ENCODE measurements at places on chromosomes 2 and 18.

- no peak for DNase-seq
Measured at GRCh38 chr2:47160660-47161059, 5.6 kb upstream of the STPG4 start.

GRCh38 chr2:240999873-241000541, 1.6 kb downstream of the SNED1 start:
- DNase-seq = no peak

- no peak for DNase-seq
Measured at GRCh38 chr2:30161929-30162706, 15.3 kb downstream of the YPEL5 start.

- no peak for DNase-seq
Measured at GRCh38 chr18:303607-304006, 35.8 kb upstream of the THOC1 start.

- no peak for DNase-seq
Measured at GRCh38 chr2:6423944-6424343, 441.8 kb downstream of the CMPK2 start.

DNA sequence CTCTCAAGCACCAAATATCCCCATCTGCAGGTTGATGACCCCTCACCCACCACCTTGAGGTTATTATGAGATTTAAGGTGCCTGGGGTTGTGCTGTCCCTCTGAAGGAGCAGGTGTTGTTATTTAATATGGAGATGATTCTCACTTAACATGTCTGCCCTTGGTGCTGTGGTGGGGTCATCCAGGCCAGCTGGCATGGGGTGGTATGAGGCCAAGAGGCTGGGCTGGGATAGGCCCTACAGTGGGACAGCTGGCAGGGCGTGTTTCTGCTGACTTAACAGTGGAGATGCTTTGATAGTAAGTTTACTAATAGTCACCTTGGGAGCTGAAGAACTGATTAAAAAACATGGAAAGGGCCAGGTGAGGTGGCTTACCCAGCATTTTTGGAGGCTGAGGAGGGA, 22.4 kb downstream of the SERPINB12 start:
- no peak for DNase-seq

DNA sequence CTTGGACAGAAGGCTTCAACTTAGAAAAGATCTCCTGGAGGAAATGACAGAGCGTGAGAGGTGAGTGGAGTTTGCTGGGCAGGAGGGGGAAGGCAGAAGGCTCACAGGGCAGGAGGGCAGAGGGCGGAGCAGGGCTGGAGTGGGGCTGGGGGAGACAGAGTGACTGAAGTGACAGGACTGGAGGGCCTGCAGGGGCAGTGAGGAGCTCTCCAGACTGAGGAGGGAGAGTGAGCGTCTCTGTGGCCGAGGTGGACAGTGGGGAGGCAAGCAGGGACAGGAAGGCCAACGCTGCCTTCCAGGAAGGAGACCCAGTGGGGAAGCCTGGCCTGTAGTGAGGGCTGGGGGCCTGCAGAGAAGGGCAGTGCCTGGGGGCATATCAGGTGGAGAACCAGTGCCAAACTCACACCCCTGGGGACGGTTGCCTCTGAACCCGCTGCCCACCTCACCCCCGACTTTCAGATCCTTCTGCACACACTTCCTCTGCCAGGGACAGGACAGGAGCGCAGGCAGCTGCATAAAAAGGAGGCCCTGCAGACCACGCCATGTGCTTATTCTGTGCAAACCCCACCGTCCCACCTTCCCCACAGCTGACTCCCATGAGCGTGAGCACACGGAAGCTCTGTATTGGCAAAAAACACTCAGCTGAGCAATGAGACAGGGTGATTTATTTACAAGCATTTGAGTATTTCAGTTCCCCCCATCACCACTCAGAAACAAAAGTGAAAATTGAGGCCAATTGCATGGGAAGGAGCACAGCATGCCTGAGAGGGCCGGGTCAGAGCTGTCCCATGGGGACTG, 244.3 kb downstream of the FAM210A start:
- no peak for DNase-seq

- no peak for DNase-seq
Measured at GRCh38 chr2:54161660-54162424, 46.4 kb downstream of the ACYP2 start.

GRCh38 chr2:179273461-179273962, 8.9 kb upstream of the SESTD1 start:
- DNase-seq = no peak

GRCh38 chr18:68262690-68263294, 452.1 kb downstream of the TMX3 start:
- no peak for DNase-seq

DNA sequence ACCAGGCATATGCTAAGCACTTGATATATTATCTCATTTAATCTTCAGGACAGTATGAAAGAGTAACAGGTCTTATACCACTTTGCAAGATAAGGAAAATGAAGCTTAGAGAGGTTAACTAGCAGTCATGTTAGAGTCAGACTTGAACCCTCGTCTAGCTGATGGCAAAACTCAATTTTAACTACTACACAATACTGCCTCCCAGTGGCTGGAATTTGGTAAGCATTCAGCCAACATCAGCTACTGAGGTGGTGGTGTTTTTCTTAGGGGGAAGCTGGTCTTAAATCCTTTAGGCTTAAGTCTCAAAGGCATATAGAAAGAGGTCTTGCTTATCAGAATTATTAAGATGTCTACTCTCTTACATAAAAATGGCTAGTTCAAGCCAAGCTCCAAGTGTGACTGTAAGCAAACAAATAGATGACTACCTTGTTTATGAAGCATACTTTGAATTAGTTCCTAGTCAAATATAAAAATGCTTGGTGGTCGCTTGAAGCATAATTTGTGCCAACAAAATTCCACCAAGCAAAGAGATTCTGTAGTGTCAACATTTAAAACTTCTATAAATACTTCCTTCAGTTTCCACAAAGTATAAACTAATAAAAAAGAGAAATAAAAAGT, 325.4 kb upstream of the FIGN start:
- DNase-seq = no peak

DNA sequence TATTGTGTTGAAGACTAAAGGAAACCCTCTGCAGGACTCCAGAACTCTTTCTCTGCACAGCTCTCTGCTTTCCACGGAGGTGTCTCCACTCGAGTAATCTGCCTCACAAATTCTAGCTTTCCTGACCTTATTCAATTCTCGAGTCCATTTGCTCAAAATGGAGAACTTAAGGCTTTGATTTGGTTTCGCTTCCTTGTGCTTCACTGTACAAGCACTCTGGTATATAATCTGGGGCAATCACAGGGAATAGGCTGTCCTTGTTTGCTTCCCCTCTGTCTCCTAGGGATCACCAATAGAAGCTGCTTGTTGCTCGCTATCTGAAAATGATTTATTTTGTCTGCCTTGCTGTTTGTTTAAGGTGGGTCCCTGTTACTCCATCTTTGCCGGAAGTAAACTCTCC, 129.1 kb upstream of the DOCK10 start:
- no peak for DNase-seq

DNA sequence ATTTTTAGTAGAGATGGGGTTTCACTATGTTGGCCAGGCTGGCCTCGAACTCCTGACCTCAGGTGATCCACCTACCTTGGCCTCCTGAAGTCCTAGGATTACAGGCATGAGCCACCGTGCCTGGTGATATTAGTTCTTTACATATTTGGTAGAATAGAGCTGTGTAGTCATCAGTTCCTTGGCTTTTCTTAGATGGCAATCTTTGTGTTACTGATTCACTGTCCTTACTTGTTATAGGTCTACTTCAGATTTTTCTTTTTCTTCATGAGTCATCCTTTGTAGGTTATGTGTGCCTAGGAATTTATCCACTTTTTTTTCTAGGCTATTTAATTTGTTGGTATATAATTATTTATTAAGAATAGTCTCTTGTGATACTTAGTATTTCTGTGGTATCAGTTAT, 30.3 kb upstream of the ZSWIM2 start:
- no peak for DNase-seq

DNA sequence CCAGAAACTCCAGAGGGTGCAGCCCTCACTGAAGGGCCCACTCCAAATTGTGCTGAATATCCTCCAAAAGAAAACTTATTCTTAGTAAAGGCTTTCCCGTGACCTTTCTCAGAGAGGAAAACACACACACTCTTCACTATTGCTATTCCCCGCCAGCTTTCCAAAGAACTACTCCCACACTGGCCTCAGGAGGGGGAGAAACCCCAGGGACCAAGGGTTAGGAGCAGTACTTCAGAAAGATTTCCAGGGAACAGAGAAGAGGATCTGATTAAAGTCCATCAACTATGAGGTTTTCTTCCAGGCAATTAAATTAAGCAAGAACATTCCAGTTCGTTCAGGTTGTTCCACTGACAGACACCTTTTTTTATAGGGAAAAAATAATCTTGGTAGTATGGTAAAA, 150.2 kb downstream of the TTC32 start:
- DNase-seq = no peak

DNA sequence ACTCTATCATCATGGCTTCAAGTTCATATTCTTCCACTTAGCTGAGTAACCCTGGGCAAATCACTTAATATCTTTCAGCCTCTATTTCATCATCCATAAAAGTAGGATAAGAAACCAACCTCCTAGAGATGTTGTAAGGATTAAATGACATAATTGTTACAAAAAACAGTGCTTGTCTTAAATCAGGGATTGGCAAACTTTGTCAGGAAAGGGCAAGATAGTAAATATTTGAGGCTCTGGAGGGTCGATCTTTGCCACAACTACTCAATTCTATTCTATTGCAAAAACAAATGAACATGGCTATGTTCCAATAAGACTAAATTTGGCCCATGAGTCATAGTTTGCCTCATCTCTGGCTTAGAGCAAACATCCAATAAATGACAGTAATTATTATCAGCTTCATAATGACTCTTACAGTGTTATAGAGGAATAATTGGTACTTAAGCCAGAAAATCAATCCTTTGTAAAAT, 184.7 kb downstream of the SATB2 start:
- DNase-seq = no peak

DNA sequence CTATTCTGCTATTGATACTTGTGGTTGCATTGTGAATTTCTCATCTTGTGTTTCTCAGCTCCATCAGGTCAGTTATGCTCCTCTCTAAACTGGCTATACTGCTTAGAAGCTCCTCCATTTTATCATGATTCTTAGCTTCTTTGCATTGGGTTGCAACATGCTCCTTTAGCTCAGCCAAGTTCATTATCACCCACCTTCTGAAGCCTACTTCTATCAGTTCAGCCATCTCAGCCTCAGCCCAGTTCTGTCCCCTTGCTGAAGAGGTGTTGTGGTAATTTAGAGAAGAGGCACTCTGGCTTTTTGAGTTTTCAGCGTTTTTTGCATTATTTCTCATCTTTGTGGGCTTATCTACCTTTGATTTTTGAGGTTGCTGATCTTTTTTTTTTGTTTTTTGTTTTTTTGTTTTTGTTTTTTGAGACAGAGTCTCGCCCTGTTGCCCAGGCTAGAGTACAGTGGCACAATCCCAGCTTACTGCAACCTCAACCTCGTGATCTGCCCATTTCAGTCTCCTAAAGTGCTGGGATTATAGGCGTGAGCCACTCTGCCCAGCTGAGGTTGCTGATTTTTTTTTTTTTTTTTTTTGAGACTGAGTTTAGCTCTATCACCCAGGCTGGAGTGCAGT, 36.0 kb downstream of the ANKRD12 start:
- no peak for DNase-seq

DNA sequence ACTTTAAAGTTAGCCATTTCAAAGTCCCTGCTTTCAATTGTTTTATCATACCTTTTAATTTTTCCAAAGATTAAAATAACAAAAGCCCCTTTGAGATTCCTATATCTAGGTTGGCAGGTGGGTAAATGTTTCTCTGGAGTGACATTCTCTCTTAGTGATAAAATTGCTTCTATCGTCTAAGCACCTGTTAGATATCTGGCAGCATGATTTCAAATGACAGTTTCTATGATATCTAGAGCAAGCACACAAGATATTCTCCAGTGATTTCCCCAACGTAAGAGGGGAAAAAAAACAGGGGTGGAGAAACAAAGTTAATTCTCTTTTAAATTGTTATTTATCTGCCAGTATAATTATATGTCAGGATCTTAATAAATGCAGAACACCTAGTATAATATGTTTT, 610.2 kb downstream of the DSC3 start:
- DNase-seq = no peak

DNA sequence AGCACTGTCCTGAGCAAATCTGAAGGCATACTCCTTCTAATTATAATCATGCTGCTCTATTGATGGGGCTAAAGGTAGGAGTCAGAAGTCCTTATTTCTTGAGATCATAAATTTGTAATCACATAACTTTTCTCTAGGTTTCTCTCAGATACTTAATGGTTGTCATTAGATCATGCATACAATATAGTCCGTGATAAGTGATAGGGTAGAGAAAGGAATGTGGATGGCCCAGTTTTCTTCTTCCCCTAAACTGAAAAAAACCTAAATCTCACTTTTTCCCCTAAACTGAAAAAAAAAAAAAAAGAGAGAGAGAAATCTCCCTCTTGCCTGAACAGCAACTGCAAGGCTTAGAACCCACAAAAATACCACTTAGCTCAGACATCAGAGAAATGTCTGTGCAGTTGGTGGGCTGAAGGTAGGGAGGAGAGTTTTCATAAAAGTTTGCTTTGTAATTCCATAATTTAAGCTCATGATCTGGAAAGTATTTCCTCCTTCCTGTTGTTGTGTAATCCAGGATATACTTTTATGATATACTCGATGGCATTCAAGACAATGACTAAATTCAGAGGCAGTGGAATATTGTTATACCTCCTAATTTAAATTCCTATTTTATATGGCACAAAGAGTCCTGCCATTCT, 79.3 kb upstream of the ITPRID2 start:
- DNase-seq = no peak

DNA sequence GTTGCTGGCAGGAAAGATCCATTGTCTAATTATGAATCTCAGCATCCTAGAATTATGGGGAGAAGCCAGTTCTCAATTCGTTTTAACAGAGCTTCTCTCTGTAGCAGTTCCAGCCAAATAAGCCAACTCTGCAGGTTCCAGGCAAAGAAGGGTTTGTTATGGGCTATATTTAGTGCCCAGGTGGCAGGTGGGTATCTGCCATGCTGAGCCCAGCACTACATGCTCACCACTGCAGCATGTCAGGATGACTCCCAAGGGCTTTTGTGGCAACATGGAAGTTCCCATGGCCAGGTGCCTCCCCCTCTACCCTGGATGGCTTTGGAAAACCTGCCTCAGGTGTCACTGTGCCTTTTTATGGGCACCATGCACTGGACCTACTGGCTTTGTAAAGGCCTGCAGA, 137.7 kb upstream of the MSH6 start:
- no peak for DNase-seq

GRCh38 chr2:217853301-217853881, 149.4 kb downstream of the TNS1 start:
- DNase-seq = no peak

DNA sequence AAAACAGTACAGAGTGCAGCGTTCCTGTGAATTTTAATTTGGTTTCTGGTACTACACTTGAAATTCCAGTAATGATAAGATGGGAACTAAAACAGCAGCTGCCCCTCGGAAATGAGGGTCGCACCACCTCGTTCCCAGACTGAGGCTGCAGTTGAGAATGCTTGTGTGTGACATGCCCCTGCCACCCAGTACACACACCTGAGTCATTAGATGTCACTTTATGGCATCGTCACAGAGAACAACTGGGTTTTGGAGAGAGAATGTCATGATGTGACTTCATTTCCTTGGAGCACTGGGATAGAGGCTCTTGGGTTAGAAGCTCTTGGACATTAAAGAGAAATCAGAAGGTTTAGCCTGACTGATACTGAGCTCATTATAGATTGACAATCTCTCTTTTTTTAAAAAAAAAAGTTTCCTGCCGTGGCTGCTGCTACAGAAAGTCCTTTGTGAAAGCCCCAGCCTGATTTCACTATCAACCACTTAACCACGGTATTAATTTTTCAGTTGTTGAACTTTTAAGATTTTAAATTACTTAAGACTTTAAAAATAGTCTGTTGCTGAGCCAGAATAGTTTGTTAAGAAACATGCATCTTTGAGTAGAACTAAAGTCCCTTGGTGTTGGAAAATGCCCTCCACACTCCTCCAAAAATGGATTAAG, 24.5 kb downstream of the BCL2L11 start:
- no peak for DNase-seq

GRCh38 chr2:220695397-220696279, 876.5 kb downstream of the EPHA4 start:
- DNase-seq = no peak
